ENCODE measurements at places on chromosomes 4 and X.

DNA sequence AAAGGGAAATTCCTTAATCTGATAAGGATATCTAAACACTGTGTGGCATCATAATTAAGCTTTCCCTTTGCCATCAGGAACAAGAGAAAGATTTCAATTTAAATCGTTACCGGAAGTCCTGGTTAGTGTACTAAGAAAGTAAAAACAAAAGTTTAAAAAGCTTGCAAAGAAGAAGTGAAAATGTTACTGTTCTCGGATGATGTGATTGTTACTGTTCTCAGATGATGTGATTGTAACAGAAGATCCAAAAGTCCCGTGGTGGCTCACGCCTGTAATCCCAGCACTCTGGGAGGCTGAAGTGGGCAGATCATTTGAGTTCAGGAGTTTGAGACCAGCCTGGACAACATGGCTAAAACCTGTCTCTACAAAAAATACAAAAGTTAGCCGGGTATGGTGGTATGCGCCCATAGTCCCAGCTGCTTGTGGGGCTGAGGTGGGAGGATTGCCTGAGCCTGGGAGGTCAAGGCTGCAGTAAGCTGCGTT lies 62.5 kb downstream of the RGS12 start:
- DNase-seq, result no peak

GRCh38 chr4:83378419-83378818 lies 43.8 kb upstream of the HPSE start:
- no peak for DNase-seq

GRCh38 chrX:154098551-154098950 lies 1.0 kb upstream of the MECP2 start:
- DNase-seq, result no peak

GRCh38 chr4:144809056-144809640 lies 163.2 kb downstream of the HHIP start:
- DNase-seq, result no peak

DNA sequence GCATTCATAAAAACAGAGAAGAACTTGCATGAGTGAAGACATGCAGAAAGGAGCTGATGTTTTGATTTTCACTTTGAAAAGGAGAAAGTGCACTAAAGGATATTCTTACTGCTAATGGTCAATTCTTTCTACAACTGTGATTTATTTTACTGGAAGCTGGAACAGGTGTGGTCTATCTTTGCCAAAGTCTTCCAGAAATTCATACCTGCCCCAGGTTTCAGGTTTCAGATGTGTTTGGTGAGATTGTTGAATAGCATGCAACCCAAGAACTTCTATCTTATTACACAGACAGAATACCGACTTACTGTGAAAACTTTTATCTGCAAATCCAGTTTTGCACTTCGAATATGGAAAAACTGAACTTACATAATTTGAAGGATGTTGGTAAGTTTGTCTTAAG lies 388.3 kb downstream of the PDGFC start:
- DNase-seq, result no peak

DNA sequence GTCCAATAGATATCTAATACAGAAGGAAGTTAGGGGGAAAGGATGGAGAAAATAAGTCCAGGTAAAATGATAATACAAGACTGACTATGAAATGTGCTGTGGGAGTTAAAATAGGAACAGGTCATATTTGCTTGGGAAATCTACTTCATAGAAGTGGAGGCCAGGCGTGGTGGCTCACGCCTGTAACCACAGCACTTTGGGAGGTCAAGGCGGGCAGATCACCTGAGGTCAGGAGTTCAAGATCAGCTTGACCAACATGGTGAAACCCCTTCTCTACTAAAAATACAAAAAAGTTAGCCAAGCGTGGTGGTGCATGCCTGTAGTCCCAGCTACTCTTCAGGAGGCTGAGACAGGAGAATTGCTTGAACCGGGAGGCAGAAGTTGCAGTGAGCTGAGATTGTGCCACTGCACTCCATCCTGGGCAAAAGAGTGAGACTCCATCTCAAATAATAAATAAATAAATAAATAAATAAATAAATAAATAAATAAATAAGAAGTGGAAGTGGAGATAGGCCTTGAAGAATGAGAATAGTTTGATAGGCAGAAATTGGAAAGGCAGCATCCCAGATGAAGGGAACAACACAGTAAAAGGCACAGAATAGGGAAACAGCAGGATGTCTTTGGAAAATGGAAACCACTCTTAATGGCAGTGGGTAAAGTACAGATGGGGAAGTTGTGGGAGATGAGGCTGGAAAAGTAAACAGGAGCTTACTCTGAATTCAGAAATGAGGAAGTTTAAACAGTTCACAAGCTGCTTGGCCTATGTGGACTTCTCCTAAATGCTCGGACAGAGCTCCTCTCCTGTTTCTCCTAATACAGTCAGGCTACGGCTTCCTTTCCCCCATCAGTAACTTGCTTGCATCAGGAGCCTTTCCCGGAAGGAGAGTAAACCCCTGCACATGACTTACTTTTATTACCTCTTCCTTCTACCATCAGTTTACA lies 15.1 kb upstream of the GK start:
- DNase-seq, result no peak

GRCh38 chr4:8821151-8821950 lies 50.3 kb downstream of the HMX1 start:
- DNase-seq, result no peak

GRCh38 chrX:119375561-119375960 lies 23.6 kb upstream of the SLC25A43 start:
- no peak for DNase-seq

- DNase-seq, result no peak
These were observed 98.0 kb upstream of the DCLK2 start for GRCh38 chr4:149980121-149980682.

DNA sequence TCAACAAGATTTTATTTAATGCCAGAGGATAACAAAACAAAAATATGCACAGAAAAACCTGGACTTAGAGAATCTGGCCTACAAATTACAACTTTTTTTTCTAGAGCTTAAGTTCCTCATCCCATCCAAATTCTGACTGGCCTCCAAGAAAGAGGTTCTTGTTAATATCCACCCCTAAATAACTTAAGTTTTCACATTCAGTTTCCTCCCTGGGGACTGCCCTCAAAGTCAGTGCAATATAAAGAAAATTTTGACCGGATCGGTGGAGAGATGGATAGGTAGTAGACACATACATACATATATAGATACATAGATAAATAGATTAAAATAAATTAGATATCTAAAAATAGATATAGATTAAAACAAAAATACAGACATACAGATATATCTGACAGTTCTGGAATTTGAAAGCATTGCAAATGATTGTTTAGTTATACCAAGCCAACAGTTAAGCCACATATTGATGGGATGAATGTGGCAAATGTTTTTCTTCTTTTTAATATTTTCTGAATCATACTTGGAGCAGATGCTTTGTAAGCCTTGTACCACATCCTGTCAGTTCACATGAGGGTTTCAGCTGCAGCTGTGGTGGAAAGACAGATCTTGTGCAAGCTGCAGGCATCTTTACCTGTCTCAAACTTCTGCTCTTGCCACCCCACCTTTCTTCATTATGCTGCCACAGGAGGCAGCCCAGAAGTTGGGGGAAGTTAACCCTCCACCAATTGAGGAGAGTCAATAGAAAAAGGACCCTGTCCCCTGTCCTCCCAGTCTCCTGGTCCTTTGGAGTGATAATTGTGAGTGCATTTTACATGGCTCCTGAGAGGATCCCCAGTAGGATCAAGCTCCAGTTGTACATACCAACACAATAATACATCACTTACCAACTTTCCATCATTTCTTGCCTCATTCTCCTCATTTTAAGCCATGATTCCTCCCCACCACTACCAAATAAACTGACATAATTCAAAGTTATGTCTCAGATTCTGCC lies 58.5 kb upstream of the PRDM8 start:
- DNase-seq, result no peak

DNA sequence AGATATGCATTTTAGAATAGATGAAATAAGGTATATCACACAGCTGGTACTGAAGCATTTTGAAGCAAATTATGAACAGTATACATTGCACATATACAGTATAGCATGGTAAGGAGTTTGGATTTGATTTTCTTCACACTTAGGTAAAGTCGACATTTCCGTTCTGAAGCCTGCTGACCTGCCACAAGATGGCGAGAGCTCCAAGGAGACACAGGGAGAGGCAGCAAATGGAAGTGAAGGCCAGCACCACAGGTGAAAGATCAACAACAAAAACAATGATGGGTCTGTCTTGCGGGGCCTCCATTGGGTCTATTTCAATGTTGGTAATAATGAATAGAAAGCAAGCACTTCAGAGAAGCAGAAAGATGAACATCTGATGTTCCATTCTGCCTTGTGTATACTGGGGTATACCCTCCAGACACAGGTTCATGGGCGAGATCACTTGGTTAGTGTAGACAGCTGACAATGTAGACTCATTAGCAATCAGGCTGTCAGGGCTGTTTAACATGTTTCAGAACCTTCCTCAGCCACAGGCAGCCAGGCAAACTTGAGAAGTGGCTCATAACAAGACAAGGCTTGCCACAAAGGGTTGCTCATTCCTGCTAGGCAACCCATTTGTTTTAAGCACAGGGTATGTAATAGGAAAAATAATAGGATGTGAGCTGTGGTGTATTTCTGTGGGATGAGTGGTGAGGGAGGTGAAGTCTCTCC lies 21.4 kb upstream of the NOX1 start:
- no peak for DNase-seq

GRCh38 chrX:148049441-148049840 lies 68.3 kb downstream of the FMR1NB start:
- DNase-seq, result no peak

DNA sequence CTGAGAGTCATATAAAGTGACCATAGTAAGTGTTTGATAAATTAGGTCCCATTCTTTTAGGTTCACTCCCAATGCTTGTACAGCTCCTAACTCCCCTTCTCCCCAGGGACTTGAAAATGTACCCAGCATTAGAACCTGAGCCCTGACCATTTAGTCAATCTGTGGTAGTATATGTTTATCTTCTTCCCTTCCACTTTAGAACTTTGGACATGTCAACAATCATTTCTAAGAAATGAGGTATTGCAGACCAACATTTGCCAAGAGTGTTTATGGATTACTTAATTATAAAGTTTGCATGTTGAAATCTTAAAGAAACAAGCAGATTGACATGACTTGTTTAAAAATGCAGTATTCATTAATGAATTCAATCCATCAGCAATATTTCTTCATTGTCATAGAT lies 26.0 kb downstream of the AFM start:
- no peak for DNase-seq

GRCh38 chr4:5566991-5567390 lies 141.4 kb downstream of the EVC2 start:
- no peak for DNase-seq

DNA sequence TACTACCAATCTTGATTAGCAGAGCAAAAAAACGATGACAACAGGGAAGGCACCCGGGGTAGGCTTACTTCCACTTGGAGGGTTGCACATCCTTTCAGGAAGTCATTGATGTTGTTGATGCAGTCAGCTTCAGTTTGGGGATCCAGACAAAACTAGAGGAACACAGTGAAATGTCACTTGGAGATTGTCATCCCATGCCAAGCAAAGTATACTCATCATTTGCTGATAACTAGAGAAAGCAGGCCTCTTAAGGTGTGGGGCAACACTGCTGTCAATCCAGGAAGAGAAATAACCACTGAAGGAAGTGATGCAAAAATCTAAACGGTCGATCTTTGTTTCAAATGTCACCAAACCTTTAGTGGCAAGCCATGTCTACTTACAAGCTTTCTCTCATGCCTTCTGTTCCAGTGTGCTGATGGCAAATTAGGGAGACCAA lies 1.4 kb downstream of the ARHGEF6 start:
- DNase-seq, result no peak

DNA sequence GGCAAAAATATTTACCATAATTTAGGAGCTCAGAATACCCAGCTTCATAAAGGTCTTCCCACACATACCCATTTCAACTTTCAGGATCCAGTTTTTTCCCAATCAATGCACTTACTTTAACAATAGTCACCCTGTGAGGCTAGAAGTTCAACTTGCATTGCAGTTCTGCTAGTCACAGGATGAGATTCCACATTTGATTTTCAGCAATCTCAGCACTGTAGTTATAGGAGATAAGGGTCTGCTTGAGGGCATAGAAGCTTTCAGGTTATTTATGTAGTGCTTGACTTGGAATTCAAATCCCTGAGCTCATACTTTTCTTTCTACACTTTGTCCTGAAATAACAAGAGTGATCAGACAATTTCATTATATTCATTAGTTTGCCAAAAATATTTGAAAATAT lies 78.3 kb upstream of the IL2 start:
- no peak for DNase-seq

DNA sequence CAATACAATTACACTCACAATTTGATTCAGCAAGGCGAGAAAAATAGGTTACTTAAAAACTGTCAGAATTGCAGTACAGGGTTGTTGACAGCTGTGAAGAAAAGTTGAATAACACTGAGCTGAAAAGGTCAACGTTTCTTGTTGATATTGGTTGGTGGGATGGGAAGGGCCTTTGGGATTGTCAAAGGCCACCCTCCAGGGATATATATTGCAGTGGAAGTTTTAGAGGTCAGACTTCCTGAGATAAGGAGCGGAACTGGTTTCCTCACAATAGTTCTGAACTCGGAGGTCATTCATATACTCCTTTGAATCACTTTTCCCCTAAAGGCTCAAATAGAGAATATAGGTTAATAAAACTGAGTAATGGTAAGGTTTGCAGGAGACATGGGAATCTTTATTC lies 417.2 kb downstream of the RAPGEF2 start:
- DNase-seq, result no peak

GRCh38 chrX:5051831-5052491 lies 1176.7 kb downstream of the NLGN4X start:
- DNase-seq, result peak; percentile 6

- DNase-seq, result no peak
These were observed 6.8 kb downstream of the CFAP99 start for GRCh38 chr4:2425386-2426068.

GRCh38 chrX:39772057-39772832 lies 325.5 kb downstream of the BCOR start:
- DNase-seq, result peak; percentile 6

DNA sequence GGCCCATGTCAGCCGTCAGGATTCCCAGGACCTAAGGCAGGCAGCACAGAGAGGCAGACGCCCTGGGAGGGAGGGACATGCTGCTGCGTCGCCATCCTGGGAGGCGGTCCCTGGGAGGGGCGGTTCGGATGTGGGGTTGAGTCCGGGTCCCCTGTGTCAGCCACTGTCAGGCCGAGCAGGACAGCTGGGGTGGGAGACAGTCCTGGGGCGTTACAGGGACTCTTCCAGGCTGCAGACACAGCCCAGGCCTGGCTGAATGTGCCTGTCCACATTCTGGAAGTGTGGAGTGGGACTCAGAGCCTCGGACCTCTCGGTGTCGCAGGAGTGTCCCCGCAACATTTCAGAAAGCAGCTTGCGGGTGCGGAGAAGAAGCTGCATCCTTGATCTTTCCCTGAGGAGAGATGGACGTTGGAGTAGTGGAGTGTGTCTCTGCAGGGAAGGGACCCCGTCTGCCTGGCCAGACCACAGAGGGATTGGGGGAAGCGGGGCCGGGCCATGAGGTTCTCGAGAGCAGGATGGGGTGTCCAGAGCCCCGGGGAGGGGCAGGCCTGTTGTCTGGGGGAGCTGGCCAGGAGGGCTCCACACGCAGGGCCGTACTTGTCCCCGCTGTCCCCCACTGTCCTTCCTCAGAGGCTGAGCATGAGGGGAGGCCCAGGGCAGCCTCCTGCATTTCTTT lies 6.1 kb downstream of the AKAP17A start:
- no peak for DNase-seq
